Activated naive CD4-positive, alpha-beta T cell treated with anti-CD3 and anti-CD28 coated beads, Interleukin-2, amount 10 ng/mL, durations not matched to agents 5 hours and 36 hours (primary cell): ENCODE measurements at places on chromosomes 1 and 21. TPM values are rescaled to one million over a fixed set of nuclear protein-coding genes. Genes with fewer than 3 reads are reported as not detected.

Gene CELA3B
- total RNA-seq, result not detected

Gene CLEC20A
- total RNA-seq, result not detected

Gene GOLT1A
- total RNA-seq, result not detected

Gene CSF3R
- 0.25 TPM for total RNA-seq

Gene A3GALT2
- not detected for total RNA-seq

Gene DCDC2B
- 0.14 TPM for total RNA-seq

Gene PTPRC
- 826 TPM for total RNA-seq

Gene KHDC4
- 61.4 TPM for total RNA-seq

Gene ITLN1
- not detected for total RNA-seq

Gene PRAMEF6
- total RNA-seq, result not detected

Gene C1orf167
- not detected for total RNA-seq

Gene LCE1B
- total RNA-seq, result not detected

Gene RIT1
- total RNA-seq, result 32.1 TPM

Gene SUMO3
- 83.7 TPM for total RNA-seq

Gene LCE2B
- total RNA-seq, result not detected

Gene GPATCH3
- 16.0 TPM for total RNA-seq

Gene CCDC181
- not detected for total RNA-seq
